CD4-positive, alpha-beta T cell treated with Interleukin-6 at 100 ng/mL for 8 hours (primary cell): ENCODE measurements at places on chromosomes 6 and 20.

DNA sequence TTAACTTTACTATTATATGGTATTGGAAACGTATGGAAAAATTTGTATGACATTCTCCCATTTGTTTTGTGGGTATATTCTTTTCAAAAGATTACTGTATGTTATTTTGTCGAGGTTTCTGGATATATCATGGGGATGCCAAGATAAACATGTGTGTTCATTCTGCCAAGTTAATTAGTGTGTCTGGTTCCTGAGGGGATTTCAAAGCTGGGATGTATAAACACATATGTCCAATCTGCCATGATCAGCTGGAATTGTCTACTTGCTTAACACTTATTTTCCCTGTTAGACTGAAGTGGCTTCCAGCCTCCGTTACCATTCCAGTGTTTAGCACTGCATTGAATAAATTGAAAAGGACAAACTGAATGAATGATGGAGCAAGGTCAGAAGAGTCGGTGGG lies 86.2 kb downstream of the DNAH8 start:
- DNase-seq = no peak

DNA sequence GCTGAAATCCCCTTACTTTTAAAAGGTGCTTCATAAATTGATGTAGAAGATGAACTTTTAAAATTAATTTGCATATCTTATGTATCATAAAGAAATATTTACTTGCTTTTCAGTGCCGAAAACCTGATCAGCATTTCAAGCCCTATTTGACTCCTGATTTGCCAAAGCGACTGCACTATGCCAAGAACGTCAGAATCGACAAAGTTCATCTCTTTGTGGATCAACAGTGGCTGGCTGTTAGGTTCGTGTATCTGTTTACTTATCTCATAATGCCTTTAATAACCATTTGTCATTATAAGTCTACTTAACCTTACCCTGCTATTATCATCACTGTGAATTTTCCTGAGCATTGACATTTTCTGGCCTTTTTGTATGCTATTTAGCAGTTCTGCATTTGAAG lies 7.8 kb downstream of the OR2A4 start:
- no peak for DNase-seq

DNA sequence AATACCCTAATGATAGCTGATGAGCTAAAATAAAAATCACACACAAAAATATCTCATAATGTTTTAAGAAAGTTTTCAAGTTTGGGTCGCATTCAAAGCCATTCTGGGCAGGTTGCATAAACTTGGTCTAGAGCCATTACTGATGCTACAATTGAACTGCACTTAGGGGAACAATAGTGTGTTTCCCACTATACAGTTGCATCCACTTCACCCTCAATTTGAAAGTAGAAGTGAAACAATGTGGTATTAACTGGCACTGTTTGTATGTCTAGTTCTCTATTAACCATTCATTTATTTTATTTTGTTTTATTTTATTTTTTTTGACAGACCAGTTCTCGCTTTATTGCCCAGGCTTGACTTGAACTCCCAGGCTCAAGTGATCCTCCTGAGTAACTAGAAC lies 23.0 kb upstream of the STK38 start:
- no peak for DNase-seq

GRCh38 chr6:165617528-165617927 lies 45.5 kb downstream of the PDE10A start:
- no peak for DNase-seq

GRCh38 chr6:108837236-108837971 lies 10.8 kb upstream of the ARMC2 start:
- DNase-seq = peak; percentile 10

DNA sequence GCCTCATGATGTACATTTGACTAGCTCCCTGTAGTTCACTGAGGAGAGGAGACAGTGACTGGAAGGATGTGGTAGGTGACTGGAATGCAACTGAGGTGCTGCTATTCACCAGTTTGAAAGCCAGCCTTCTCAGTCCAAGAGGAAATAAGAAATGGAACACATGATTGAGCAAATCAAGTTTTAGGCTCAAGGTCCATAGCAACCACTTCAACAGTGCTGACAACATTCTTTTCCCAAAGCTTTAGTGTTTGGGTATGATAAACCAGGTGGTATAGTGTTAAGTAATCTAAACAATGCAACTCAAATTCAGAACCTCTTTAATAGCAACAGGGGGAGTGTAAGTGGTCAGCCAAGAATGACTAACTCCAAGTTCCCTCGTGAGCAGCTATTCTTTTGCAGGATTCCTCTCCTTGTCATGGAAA lies 9.2 kb downstream of the ZHX3 start:
- DNase-seq = no peak

DNA sequence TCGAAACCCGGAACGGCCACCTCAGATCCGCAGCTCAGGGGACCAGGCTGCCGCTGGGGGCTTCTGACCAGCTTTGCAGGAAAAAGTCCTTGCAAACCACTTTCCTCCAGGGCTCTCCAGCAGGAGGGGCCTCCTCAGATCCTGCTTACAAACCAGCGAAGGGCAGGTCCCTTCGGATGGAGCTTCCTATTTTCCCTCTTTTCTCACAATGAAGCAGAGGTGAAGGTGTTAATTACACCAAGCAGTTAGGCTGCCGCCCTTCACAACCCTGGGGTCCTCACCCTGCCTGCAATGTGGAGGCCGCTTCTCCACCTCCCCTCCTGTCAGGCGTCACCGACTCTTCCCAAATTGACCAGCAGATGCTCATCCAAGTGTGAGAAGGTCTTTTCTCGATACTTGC lies 5.7 kb downstream of the ARHGAP40 start:
- no peak for DNase-seq

DNA sequence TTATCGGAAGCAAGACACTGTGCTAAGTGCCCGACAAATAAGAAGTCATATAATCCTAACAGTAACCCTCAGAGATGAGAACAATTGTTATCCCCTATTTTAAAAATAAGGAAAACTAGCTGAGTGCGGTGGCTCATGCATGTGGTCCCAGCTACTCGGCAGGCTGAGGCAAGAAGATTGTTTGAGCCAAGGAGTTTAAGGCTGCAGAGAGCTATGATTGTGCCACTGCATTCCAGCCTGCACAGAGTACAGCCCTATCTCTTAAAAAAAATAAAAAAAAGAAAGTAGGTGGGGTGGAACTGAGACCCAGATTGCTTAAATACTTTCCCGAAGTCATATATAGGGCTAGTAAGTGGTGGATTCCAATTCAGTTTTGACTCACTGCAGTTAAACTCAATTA lies 84.7 kb downstream of the UST start:
- DNase-seq = no peak

GRCh38 chr6:28003661-28004060 lies 46.6 kb downstream of the OR2B6 start:
- no peak for DNase-seq

- no peak for DNase-seq
Observed at GRCh38 chr20:12963416-12963815, 45.4 kb upstream of the SPTLC3 start.

DNA sequence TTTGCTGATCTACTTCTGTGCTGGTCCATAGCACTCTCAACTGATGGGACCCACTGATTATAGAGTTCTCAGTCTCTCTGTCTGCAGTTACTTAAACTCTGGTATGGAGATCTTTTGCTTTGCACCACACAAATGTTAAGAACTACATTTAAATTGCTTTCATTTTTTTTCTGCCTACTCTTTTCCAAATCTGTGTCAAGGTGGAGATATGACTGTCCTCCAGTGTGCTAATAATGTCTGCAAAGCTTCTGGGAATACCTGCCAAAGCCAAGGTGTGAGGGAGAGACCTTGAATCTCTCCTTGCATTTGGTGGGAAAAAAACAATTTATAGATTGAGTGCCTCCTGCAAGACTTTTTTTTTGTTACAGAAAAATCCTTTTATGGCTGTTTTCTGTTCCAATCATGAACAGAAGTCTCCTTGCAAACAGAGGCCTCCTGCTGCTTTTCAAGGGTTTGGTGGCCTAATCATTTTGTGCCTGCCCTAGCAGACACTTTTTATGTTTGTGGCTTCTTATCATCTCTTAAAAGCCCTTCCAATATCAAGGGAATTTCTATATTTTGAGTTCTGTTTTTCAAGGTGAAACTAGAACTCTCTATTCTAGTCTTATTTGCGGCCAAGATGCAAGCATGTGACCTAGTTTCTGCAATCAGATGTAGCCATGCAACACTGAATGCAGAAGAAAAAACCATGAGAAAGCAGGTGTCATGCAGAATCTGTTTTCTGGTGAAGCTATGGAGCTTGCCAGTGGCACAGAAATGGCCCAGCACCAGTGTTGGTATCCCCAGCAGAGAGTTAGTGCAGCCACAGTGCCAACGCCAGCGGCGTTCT lies 23.2 kb upstream of the AKIRIN2 start:
- no peak for DNase-seq

DNA sequence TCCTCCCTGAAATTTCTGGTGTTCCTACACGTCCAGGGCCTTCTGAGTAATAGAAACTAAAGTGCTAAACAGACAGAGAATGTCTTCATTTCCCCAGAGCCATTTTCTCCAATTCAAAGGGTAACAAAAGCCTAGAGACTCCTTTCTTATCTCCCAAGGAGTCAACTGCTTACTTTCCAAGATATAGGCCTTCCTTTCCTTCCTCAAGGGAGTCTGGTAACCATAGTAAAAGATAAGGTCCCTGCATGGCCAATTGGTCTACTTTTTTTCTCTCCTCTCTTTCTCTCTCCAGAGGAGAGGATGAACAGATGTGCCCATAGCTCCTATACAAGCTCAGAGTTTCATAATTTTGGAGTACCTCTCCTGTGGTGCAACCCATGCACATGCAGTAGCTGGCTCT lies 185.7 kb downstream of the ASCC3 start:
- no peak for DNase-seq

DNA sequence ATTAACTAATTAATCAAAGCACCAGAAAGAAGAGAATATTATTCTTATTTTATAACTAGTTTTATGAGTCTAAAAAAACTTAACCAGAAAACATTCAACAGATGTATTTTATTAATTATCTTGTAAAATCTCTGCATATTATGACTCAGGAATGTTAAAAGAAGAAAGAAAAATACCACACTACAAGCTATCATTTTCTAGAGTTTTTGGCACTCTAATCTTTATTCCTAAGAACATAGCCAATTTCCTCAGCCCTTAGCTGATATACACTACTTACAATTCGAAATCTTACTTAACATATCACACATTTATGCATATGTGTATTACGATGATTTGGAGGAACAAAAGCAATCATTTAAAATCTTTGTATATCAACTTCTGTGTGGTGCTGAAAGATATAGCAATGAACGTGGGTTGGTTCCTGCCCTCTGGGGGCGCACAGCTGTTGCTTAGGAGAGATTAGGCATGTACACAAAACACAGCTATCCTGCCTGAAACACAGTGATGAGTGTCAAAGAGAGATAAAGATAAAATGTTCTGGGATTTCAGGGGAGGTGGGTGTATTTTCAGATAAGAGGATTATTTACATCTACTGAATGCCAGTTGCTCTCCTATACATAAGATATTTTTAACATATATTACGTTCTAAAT lies 404.5 kb downstream of the SYNE1 start:
- DNase-seq = no peak

GRCh38 chr6:72936766-72937559 lies 288.3 kb downstream of the KHDC1L start:
- no peak for DNase-seq

DNA sequence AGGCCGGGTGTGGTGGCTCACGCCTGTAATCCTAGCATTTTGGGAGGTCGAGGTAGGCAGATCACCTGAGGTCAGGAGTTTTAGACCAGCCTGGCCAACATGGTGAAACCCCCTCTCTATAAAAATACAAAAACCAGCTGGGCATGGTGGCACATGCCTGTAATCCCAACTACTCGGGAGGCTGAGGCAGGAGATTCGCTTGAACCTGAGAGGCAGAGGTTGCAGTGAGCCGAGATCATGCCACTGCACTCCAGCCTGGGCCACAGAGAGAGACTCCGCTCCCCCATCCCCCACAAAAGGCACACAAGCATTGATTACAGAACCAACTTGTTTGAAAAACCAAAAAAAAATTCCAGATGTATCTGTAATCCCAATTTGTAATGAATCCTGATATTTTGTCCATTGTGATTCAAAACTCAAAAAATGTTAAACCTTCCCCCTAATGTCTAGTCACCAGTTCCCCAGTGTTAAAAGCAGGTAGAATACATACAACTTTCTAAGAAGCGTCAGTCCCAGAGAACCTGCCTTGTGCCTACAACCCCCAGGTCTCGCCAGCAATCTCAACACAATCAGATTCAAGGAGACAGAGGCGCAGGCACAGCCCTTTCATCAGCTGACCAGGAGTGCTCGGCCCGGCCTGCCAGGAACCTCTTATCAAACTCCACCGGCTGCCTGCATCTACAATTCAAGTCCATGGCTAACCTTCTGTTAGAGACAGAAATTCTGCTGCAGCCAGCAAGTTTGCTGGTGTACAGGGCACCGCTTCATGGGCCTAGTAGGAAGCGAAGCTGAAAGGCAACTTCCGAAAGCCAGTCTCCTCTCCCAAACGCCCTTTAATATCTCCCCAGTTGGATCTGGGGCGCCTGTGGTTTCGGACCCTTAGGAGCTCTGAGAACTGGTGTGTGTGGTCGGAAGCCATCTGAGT lies 2.1 kb downstream of the EZR start:
- peak; percentile 20 for DNase-seq

GRCh38 chr20:37535443-37536132 lies 7.9 kb upstream of the BLCAP start:
- DNase-seq = no peak

DNA sequence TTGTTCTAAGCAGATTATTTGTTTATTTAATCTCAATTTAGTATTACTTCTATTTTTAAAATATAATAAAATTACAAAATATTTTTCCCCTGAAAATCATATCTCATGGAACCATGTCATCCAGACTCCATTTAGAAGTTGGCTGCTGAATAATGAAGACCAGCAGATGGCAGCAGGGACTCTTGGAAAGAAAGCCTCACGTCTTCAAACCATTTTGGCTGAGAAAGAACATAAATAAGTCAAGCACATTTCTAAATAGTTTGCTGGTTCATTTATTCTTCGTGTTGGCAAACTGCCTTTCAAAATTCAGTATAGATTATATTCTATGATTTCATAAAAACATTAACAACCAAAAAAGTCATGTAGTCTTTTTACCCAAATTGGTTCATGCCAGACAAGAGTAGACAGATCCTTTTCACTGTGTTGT lies 71.7 kb downstream of the RCAN2 start:
- DNase-seq = no peak

DNA sequence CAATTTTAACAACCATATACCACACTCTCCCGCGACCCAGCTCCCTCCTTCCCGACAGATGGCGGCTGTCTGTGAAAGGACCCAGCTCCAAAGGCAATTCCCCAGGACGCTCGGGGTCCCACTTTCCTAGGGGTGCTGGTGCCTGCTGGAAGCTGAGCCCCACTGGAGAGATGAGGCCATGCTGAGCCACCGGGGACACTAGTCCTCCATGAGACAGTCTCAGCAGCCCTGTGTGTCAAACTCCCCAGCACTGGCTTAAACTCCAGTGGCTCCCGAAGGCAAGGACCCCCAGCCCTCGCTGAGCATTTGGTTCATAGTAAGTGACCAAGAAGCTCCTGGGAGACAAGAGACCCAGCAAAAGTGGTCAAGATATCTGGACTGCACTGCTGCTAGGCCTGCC lies 52.1 kb downstream of the SLC2A10 start:
- no peak for DNase-seq
